ENCODE measurements at places on chromosomes 3 and 15. TPM values are rescaled to one million over a fixed set of nuclear protein-coding genes. Genes with fewer than 3 reads are reported as not detected.

GRCh38 chr3:55337641-55338180 lies 149.4 kb downstream of the WNT5A start:
- no peak for DNase-seq

GRCh38 chr3:184496933-184497332 lies 64.7 kb upstream of the EPHB3 start:
- DNase-seq: no peak

DNA sequence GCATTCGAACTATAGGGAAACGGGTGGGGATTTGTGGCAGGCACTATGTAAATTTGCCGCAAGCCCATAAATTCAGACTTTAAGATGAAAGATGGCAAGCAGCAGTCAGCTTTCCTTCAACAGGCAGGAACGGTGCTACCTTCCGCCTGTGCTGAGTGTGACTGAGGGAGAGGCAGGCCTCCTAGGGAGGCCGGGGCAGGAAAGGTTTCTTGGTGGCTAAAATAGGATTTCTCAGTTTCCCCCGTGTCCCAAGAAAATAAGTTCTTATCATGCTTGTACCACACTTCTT lies 12.5 kb downstream of the FLNB start:
- DNase-seq: no peak

GRCh38 chr3:70684701-70685100 lies 372.3 kb upstream of the MDFIC2 start:
- no peak for DNase-seq

DNA sequence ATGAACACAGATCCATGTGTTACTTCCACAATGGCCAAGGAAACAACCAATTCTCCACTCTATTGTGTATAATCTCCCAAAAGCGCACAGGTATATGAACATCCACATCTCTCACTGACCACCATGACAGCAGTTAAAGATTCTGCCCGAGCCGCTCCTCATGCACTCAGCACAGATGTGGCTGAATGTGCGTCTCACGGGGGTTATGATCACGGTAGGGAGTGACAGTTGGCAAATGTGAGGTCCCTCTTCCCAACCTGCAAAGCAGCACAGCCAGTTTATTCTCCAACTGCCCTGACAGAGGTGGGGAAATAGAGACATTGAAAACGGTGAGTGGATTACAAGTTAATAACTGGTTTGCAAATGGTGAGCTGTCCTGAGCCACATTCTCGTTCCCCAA lies 17.6 kb downstream of the FOXP1 start:
- DNase-seq: no peak

DNA sequence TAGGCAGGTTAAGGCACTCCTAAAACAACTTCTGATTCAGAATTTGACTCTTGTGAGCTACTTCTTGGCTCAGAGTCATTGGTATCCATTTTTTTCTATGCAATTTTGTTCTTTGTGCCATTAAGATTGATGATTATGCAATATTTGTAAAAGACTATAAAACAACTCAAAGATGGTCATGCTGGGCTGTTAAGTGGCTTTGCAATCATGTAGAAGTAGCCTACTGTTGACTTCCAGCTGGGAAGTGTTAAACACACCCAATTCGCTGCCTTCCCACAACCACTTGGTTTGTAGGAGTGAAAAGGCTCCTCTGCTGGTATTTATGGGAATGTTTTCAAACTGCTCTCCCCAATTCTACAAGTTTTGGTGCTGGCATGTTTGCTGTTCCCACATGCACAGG lies 74.7 kb upstream of the COL6A6 start:
- DNase-seq: no peak

DNA sequence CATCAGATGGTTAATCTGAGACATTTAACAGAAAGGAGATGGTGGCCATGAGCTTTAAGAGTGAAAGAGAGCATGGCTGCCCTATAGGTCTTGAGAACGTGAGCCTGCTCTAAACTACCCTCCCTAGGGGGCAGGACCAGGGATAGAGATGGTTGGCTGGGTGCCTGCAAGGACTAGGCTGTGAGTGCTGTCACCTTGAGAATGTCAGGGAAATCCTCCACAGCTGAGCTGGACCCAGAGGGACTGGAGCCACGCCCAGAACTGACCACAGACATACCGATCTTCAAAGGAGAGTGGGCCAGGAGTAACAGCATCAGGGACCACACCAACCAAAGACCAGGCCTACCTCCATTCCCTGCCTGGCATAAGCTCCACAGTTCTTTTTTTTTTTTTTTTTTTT lies 53.6 kb upstream of the UBE2E1 start:
- no peak for DNase-seq

GRCh38 chr15:62021991-62022600 lies 38.2 kb downstream of the VPS13C start:
- no peak for DNase-seq

GRCh38 chr3:41882956-41883355 lies 78.9 kb downstream of the ULK4 start:
- no peak for DNase-seq

DNA sequence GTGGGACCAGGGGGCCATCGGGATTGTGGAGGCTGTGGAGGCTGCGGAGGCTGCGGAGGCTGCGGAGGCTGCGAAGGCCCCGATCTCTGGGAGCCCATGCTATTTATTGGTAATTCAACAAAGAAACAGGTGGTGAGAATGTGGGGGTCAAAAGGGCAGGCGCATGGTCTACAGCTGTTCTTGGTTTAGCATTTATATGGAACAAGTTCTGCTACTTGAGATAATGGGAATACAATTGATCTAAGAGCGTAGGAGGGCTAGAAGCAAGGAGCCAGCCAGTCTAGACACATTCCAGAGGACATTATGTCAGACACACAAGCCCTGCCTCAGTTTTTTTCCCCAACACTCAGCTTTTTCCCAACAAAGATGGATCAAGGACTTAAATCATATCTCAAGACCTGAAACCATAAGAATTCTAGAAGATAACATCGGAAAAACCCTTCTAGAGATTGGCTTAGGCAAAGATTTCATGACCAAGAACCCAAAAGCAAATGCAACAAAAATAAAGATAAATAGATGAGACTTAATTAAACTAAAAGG lies 20.1 kb downstream of the C3orf80 start:
- DNase-seq: no peak

- no peak for DNase-seq
Observed at GRCh38 chr3:133106169-133106568, 68.0 kb downstream of the TMEM108 start.

- no peak for DNase-seq
Observed at GRCh38 chr3:121430664-121431215, 115.0 kb downstream of the POLQ start.

Gene SLC28A1
- total RNA-seq: not detected

Gene PATL2
- total RNA-seq: 15.9 TPM

Gene HEXA
- 94.1 TPM for total RNA-seq

Gene GREM1
- not detected for total RNA-seq

Gene CHCHD6
- total RNA-seq: 5.4 TPM

Gene ACP3
- total RNA-seq: not detected

Gene CFAP100
- not detected for total RNA-seq

Gene ATP11B
- total RNA-seq: 105 TPM

Gene VGLL3
- total RNA-seq: not detected

Gene TEX55
- not detected for total RNA-seq

Gene ISG20
- 206 TPM for total RNA-seq
